ENCODE measurements at places on chromosomes 3 and 15. TPM values are rescaled to one million over a fixed set of nuclear protein-coding genes. Genes with fewer than 3 reads are reported as not detected.

DNA sequence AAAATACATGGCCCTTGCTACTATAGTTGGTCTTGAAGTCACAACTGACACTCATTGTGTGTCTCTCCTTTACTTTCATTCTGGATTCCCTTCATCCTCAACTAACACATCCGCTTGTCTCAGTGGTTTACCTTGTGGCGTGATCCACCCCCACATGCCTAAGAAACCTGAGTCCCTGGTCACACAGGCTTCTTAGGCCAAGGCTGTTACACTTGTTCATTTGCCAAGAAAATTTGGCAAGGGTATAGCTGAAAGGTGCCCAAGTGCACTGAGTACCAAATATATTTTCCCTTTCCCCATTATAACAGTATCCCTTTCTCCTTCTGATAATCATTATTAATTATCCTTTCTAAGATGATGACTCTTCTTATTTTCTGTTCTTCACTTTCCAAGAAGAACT lies 207.6 kb upstream of the STAC start:
- no peak for DNase-seq

GRCh38 chr15:99406716-99407487 lies 155.6 kb downstream of the LRRC28 start:
- DNase-seq: no peak

GRCh38 chr15:74141591-74141990 lies 11.2 kb downstream of the ISLR2 start:
- no peak for DNase-seq

DNA sequence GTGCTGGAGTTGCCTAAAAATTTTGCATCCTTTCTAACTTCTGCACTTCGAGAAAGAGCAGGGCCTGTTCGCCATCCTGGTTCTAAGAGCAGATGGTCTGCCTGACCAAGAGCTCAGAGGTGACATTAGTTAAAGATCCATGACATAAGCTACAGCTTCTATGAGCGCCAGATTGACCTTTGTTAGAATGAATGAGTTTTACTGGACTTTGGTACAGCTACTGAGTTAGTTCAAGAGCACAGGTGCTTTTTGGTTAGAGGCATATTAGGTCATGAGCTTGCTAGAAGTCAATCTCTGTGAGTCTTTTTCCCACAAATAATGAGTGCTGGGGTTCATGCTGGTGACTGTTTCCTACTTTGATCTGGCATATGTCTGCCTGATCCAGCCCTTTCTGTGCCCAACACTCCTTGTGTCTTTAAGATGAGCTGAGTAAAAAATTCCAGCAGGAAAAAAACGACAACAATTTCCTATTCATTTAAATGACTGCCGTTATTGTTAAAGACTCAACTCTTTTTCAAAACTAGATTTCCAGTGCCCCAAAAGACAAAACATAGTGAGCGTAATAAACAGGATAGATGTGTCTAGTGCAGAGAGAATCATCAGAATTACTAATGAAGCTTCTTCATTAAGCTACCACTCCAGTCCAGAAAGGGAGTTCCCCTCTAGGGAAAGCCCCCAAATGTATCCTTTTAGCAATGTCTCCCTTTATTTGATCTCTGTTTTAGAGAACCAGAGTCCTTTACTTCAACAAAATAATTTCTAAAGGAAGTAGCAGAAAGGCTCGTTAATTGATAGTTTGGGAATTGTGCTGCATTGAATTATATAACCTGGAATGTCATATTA lies 152.9 kb downstream of the SLCO3A1 start:
- no peak for DNase-seq

- no peak for DNase-seq
These were observed 11.1 kb upstream of the TBC1D21 start for GRCh38 chr15:73862276-73862675.

DNA sequence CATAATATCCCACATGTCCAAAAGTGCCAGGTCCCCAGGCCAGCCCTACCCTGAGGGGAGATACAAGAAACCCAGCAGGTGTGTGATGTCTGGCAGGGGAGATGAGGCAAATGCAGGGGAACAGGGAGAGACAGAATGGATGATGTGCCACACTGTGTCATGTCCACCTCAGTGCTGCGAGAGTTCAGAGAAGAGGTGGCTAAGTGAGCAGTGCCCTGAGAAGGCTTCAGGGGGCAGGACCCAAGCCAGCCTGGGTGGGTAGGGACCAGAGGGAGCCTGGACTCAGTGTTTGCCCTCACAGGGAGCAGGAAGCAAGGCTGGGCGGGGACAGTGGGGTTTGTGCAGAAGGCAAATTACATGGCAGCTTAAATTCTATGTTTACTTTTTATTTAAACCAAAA lies 61.2 kb downstream of the KLHL6 start:
- DNase-seq: no peak

DNA sequence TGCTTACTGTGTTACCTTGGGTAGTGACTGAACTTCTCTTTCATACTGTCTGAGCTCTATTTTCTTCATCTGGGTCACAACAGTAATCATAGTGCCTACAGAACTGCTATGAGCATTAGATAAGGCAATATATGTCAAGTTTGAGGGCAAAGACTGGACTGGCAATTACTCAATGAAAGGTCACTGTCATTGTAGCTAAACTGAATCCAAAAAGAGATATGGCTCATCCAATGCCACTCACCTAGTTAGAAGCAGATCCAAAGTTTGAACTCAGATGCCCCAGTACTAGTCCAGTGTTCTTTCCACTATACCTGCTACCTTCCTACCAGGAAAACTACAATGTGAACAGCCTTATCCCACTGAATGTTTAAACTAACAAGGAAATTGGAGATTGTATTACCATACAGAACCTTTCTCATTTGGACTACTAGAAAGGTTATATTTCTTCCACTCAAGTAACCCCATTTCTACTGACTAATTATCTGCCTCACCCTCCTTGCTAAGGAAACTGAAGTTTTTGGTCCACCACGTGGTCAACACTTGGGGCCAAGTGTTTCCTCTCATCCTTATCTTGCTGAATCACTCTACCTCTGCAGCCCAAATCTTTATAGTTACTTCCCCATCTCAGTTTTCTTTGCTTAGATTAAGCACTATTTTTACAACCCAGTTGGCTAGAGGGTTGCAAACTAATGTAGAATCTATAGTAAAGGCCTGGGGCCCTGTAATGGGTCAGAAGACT lies 202.3 kb upstream of the LPP start:
- no peak for DNase-seq

DNA sequence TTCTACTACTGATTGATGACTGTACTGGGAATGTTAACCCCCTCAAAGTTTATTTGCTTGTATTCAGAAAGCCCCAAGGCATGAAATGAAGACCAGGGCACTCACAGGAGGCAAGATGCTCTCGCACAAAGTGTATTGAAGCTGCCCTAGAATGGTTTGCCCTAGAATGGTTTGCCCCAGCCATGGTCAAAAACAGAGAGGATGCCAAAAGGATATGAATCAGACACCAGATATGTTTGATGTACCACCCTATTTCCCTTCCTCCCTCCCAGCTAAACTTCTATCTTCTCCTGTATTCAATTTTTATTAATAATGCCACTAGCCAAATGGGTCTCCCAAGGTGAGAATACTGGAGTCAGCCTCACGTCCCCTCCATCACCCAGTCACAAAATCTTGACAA lies 101.3 kb downstream of the TMCO5A start:
- no peak for DNase-seq

DNA sequence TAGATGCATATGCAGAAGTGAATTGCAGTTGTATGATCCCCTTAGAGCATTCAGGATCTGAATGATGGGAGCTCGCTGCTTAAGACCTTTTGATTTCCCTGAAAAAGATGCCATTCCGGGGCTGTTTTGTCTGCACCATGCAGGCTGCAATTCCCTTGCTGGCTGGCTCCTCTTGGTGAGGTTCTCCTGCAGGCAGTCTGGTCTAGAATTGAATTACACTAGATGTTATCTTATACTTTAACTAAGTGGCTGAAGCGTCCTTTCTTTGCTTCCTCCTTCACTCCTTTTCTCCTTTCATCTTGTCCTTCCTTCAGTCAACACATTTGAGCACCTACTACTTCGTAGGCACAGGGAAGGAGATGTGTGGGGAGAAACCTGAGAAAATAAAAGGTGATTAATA lies 18.6 kb upstream of the MYZAP start:
- DNase-seq: no peak

DNA sequence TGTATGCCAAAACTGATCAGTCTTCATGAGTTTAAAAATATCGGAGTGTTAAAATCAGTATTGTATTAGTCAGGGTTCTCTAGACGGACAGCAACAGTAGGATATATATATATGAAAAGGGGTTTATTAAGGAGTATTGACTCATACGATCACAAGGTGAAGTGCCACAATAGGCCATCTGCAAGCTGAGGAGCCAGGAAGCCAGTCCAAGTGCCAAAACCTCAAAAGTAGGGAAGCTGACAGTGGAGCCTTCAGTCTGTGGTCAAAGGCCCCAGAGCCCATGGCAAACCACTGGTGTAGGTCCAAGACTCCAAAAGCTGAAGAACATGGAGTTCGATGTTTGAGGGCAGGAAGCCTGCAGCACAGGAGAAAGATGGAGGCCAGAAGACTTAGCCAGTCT lies 391.0 kb upstream of the CADM2 start:
- no peak for DNase-seq

GRCh38 chr15:50753463-50753862 lies 12.0 kb downstream of the SPPL2A start:
- no peak for DNase-seq

GRCh38 chr3:183576487-183577107 lies 21.1 kb upstream of the KLHL6 start:
- no peak for DNase-seq

DNA sequence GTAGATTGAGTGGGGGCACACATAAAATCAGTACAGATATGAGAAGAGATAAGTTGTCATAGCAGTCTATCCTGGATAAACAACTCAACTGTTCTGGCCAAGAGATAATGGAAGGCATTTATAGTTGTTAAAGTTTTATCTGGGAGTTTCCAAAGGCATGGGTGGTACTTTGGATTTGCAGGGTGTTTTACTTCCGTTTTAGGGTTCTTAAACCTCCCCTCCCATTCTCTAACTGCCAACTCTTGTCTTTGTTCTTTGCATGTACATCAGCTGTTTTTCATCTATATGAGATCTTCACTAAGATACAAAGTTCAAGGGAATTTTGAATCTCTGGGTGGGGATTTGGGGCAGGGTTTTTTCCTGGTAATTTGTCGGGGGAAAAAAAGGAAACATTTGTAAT lies 174.7 kb upstream of the CGNL1 start:
- DNase-seq: no peak

DNA sequence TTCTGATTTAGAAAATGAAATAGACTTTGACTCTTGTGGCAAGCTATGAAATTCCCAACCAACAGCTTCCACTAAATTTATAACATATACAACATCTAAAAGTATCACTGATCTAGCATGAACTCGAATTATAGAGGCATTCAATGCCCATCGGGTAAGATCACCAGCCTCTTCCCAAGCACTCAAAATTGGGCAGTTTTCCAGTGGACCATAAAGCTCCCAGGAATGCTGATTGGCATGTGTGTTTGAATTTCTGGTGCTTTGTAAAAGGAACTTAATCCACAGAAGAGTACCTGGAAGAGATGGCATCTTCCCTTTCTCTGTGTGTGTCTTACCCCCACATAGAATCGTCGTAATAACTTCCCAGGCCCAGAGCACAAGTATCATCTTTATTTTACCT lies 10.0 kb downstream of the LRTM1 start:
- no peak for DNase-seq

- no peak for DNase-seq
These were observed 529.3 kb downstream of the MECOM start for GRCh38 chr3:169134194-169134593.

GRCh38 chr3:143806038-143806437 lies 42.2 kb downstream of the SLC9A9 start:
- no peak for DNase-seq

DNA sequence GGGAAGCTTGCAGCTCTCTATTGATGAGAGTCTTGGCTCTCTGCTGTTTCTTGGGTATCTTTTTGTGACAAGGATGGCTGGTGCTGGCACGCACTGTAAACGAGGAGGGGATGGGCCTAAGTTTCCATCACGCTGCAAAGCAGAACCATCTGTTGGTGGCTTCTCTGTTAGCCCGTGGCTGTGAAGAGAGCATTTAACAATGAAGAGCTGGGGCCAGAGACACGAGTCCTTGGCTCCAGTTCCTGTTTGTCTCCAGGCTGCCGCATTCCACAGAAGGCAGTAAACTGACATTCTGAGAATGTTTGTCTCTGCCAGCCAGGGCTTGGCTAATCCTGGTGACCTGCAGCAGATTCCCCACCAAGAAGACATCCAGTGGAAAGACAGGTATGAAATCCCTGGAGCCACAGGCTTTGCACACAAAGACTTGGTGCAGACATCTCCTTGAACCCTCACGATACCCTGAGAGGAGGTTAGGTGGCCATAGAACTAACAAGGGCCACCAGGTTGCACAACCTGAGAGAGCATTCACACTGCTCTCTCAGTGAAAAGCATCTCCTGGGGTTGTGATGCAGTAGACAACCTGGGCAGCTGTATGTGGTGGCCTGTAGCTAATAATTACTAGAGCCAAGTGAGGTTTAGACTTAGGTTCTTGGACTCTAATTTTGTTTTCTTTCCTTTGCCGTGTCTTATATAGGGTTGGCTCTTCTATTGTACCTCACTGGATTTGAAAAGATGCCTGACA lies 130.9 kb downstream of the ASB7 start:
- no peak for DNase-seq

DNA sequence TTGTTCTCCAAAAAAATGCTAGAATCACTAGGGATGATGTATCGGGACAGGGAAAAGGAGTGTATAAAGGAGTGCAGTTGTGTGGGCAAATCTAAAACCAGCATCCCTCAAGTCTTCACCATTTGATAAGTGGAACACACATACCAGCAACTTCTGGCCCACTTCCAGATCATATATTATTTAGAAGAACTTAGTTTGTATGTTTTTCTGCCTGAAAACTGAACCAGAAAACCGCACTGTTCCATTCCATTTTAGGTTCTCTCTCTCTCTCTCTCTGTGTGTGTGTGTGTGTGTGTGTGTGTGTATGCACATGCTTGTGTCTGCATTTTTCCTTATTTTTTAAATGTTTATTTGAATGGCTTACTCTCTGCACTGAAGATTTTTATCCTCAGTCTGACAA lies 93.5 kb downstream of the SERPINI1 start:
- DNase-seq: no peak

DNA sequence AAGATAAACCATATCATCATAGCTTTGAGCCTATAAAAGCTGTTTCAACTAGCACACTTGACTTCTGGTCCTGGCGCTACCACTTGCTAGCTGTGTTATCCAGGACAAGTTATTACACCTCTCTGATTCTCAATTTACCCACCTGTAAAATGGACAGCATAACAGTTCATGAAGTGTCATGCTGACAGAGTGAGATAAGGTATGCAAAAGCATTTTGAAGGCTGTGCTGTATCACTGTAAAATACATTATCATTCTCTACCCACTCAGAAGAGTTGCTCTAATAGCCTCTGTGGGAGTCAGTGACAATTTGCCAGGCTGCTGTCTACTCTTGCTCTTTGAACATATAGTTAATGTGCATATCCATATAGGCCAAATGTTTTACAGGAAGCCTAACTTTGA lies 93.0 kb downstream of the SSR3 start:
- DNase-seq: no peak

THRB gene
- total RNA-seq: 6.7 TPM

TMEM158 gene
- total RNA-seq: 6.9 TPM

ARHGAP11A gene
- 0.33 TPM for total RNA-seq

FOXB1 gene
- total RNA-seq: not detected

PEX5L gene
- total RNA-seq: 13.2 TPM

LRTM1 gene
- total RNA-seq: not detected

GOLGA8Q gene
- 1.3 TPM for total RNA-seq

Data from body of pancreas (tissue), 4 donors.